Activated T-helper 17 cell treated with anti-CD3 and anti-CD28 coated beads, Interleukin-2, amount 50 U/mL, for 72 hours (primary cell): ENCODE measurements at places on chromosomes 2 and 18.

- no peak for ATAC-seq
These were observed 460.7 kb upstream of the DCC start for GRCh38 chr18:51879329-51879728.

- no peak for ATAC-seq
These were observed 901 bp downstream of the WDFY1 start for GRCh38 chr2:223944166-223944702.

GRCh38 chr2:105857076-105857740, 112.5 kb downstream of the NCK2 start:
- peak; percentile 61 for ATAC-seq

DNA sequence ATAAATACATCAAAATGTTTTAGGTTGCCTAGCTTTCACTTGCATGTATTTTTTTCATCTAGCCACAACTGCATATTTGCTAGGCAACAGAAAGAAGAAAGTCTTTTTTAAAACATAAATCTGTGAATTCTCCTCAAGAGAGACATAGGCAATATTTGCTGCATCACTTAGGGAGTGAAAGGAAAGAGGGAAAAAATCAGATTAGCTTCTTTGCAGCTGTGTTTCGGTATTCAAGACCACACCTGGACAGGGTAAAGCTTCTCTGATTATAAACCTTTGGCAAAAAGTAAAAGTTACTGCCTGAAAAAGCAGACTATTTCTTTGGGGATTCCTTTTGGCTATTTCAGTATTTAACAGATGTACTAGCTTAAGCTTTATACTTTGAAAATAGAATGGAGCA, 280.9 kb upstream of the ZSWIM2 start:
- ATAC-seq = no peak

DNA sequence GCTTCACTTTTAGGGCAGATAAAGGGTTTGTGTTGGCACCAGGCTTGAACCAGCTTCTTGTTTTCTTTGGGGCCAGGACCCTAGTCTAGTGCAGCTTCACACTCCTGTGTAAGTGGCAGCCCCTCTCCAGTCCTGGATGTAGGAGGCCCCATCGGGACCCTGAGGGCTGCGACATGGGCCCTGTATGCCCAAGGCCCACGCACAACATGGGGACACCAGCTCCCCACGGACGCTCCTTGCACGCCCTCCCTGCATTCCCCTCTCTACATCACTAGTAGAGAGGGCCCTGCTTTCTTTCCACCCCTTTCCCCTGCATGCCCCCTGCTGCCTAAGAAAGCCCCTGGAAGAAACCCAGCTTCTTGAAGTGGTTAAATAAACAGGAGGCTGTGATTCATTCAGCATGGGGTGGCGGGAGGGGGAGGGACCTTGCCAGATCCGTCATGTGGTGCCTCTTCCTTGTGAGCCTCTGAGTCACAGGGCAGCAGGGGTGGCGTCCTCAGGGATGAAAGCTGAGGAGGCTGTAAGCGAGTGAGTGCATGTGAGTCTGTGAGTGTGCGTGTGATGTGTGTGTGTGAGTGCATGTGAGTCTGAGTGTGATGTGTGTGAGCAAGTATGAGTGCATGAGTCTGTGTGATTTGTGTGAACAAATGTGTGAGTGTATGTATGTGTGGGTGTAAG, 42.5 kb downstream of the COPS8 start:
- ATAC-seq = peak; percentile 94

DNA sequence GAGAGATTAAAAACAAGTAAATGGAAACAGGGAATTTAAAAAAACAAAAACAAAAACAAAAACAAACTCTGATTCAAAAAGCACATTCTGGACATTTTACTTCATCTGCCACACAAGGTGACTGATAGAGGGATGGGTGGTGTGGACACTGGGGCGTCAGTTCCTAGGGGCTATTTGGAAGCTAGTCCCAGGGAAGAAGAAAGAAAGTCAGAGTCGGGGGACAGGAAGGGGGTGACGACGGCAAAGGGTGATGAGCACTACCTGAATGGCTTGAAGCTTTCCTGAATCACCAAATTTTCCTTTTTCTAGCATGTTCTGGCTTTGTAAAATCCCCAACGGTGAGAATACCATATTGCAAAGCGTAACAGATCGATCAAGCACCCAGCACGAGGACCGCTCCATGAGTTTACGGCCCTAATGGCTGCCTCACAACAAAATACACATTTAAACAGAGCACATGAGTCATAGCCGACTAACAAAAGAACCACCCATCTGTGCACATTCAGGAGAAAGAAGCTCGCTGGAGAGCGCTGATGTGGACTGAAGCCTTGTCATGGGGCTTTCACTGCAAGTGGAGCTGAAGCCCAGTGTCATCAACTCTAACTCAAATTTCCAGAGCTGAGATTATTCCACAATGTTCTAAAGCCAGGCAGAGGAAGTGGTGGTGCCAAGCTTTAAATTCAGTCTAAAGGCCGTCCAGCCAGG, 178.9 kb downstream of the LNPK start:
- no peak for ATAC-seq

GRCh38 chr2:15942711-15943345, 2.5 kb downstream of the MYCN start:
- ATAC-seq = no peak

DNA sequence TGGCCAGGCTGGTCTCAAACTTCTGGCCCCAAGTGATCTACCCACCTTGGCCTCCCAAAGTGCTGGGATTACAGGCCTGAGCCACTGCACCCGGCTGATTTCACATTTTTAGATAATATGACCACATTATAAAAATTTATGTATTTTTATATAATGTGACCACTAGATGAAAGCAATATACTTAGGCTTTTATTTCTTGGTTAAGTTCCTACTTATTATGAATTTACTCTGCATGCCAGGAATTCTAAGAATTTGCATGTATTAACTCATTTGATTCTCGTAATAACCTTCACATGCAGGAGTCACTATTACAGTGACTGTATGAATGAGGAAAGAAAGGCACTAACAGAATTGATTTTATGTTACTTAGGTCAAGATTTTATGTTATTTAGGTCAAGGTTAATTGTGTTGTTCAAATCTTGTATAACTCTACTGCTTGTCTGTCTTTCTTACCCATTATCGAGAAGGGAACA, 25.6 kb upstream of the CASP8 start:
- ATAC-seq = no peak

DNA sequence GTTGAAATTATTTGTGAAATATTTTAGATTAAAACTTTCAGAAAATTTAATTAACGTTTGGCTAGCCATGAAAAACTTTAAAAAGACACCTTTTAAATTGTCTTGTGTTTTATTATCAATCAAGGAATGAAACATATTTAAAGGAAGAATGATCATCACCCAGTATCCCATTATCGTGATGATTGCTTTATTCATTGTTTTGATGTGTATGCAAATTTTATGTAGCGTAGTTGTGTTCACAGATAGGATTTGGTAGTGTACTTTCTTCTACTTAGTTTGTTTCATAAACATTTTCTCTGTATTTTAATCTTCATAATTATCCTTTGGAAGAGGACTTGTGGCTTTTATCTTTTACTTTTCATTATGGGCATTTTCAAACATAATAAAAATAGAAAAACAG, 7.8 kb downstream of the GRHL1 start:
- ATAC-seq = no peak

GRCh38 chr2:46663614-46664013, 184.2 kb downstream of the TMEM247 start:
- no peak for ATAC-seq

GRCh38 chr2:69087211-69087911, 74.4 kb downstream of the ANTXR1 start:
- no peak for ATAC-seq

GRCh38 chr2:150327564-150328489, 159.6 kb downstream of the RND3 start:
- ATAC-seq = no peak

GRCh38 chr2:36516136-36516870, 81.7 kb downstream of the FEZ2 start:
- ATAC-seq = no peak

- peak; percentile 79 for ATAC-seq
These were observed 18.5 kb upstream of the POLI start for GRCh38 chr18:54250846-54251261.

GRCh38 chr2:72974436-72974754, 57.1 kb downstream of the EMX1 start:
- no peak for ATAC-seq

GRCh38 chr2:56522605-56523089, 338.9 kb downstream of the CCDC85A start:
- ATAC-seq = no peak

- peak; percentile 86 for ATAC-seq
These were observed 13.2 kb upstream of the SEH1L start for GRCh38 chr18:12934454-12935071.

- no peak for ATAC-seq
These were observed 593.9 kb upstream of the ZNF804A start for GRCh38 chr2:184004289-184004947.

DNA sequence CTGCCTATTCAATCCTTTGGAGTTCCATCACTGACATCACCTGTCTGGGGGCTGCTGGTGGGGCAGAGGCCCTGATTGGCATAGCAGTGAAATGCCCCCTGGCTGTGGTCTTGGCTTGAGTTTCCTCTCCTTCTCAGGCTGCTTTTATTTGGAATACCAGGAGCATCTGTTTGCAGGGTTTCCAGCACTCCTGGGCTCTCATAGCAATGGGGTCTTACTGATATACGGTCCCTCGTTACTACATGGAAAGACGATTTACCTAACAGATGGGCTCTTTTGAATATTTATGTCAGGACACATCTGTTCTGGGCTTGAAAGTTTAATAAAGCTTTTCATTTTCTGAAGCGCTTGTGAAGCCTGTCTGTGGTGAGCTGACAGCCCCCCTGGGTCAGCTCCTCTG, 230.3 kb downstream of the SLC4A3 start:
- no peak for ATAC-seq

DNA sequence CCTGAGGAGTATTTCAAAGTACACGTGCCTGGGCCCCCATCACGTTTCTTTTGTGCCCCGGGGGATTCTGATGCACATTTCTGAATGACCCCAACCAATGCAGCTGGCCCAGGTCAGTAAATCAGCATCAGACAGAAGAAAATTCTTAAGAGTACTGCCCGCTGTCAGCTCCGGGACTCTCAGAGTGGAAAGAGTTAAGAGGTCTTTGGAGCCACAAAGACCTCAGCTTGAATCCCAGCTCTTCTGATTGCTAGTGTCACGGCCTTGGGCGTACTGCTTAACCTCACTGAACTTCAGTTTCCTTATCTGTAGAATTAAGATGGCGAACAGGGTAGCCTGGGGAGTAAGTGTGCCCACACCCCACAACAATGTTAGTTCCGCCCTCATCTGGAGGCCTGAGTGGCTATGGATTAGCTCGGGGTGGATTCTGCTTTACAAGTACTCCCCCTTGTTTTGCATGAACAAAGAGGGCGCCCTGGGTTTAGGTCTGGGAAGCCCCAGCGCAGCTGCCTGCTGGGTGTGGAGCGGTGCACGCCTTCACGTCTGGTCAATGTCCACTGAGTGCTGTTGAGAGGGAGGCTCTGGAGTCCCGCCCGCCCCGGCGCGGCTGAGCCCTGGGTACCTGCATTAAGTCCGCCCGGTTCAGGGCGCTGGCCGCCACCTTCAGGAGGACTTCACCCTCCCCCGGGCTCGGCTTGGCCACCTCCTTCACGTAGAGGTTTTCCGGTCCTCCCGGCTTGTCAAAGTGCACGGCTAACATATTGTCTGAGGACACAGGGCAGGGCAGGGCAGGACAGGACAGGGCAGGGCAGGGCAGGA, 858 bp downstream of the TP53I3 start:
- ATAC-seq = peak; percentile 70

- ATAC-seq = no peak
These were observed 13.3 kb upstream of the TMEM214 start for GRCh38 chr2:27019459-27019858.

DNA sequence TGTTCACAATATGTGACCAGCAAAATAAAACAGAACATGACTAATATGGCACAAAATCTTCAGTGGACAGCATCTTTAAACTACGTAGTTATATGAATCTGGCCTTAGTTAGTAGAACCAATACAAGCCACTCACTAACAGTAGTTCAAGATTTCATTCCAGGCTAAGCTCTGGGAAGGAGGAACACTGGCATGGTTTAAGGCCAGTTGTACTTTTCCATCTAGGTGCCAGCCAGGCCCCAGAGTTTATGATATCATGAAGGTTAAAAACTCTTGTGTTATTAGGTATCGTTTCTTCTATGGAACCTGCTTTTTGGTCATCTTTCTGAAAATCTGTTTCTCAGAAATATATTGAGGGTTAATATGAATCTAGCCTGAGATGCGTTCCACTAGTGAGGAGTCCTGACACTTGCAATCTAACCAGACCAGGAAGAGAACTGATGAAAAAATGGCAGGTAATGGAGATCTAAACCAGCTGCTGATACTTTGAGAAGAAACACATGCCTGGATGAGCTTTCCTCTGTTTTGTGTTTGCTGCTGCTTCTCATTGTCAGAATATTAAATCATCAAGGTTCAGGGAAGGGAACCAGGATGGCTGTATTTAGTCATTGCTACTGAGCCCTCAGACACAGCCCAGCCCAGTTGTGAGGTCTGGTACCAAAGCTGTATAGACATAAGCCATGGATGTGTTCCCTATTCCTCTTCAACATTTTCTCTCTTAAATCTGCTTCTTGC, 182.8 kb upstream of the SETBP1 start:
- no peak for ATAC-seq

- no peak for ATAC-seq
These were observed 38.8 kb downstream of the NCAPH start for GRCh38 chr2:96374211-96374951.

DNA sequence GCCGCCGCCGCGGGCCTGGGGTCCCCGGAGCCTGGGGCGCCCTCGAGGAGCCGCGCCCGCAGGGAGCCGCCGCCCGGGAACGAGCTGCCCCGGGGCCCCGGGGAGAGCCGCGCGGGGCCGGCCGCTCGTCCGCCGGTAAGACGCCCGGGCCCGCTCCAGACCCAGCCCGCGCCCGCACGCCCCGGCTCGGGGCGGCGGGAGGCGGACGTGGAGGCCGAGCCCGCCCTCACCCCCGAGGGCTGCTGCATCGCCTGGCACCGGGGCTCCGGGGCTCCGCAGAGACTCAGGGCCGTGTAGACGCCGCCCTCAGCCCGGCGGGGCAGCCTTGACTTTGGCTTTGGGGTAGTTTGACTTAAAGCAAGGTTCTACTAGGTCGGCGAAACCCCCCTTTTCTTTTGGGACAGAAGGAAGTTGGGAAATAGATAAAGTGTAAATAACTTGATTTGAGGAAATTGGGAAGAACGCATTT, 335 bp downstream of the ERFE start:
- peak; percentile 47 for ATAC-seq

DNA sequence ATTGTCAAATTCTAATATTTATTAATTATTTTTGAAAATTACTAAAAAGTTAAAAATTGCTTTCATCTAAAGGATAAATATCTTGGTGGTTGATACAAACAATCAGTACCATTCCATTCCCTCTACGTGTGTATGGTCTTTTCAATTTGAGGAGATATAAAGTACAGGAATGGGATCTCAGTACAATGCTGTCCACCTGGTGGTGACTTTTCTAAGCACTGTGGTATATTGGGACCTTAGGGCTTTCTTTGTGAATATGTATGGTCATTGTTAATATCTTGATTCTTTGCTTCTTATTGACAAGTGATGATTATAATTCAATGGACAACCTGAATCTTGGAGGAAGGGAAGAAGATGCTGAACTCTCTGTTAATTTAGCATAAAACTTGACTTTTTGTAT, 83.1 kb downstream of the NBEAL1 start:
- no peak for ATAC-seq
